ENCODE measurements at places on chromosomes 2 and 18. TPM values are rescaled to one million over a fixed set of nuclear protein-coding genes. Genes with fewer than 3 reads are reported as not detected.

The ANKRD30B gene
- total RNA-seq = not detected

The LTBP1 gene
- total RNA-seq = 72.8 TPM

The SLC23A3 gene
- total RNA-seq = 0.11 TPM

The RIT2 gene
- total RNA-seq = not detected

The SRD5A2 gene
- total RNA-seq = not detected

The GREB1L gene
- 1.8 TPM for total RNA-seq

The R3HDM1 gene
- 16.3 TPM for total RNA-seq

The MOCOS gene
- 7.9 TPM for total RNA-seq

The PARD3B gene
- 0.42 TPM for total RNA-seq

The TUBA3E gene
- total RNA-seq = not detected

The STARD6 gene
- not detected for total RNA-seq

The STPG4 gene
- not detected for total RNA-seq

The TNFAIP6 gene
- not detected for total RNA-seq

The CRYGC gene
- total RNA-seq = not detected

The RNU2-63P gene
- total RNA-seq = under 0.01 TPM

The SKOR2 gene
- not detected for total RNA-seq

The MERTK gene
- not detected for total RNA-seq

The TMEM37 gene
- not detected for total RNA-seq

The SERPINB10 gene
- 0.08 TPM for total RNA-seq

The KIAA2012 gene
- not detected for total RNA-seq

The OSBPL6 gene
- 10.4 TPM for total RNA-seq

The REG3A gene
- not detected for total RNA-seq

The ALK gene
- total RNA-seq = not detected
